ENCODE measurements at places on chromosomes 16 and 17.

GRCh38 chr17:7444682-7445618 is at the start of gene CHRNB1:
Gene CHRNB1, plus strand, starts transcription at chr17:7445061. Its CDS starts 67 bp downstream, at chr17:7445128.
- no peak for DNase-seq

DNA sequence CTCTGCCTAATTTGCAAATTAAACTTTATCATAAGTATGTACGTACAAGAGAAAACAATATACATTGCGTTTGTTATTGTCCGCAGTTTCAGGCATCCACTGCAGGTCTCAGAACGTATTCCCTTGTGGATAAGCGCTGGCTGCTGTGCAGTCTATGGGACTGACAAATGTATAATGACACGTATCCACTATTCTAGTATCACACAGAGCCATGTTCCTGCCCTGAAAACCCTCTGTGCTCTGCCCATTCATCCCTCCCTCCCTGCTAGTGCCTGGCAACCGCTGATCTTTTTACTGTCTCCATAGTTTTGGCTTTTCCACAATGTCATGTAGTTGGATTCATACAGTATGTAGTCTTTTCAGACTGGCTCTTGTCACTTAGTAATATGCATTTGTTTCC is 179.4 kb downstream of the MAF start:
- DNase-seq, result no peak

GRCh38 chr16:87306516-87306915 is 10.7 kb downstream of the C16orf95 start:
- DNase-seq, result no peak

DNA sequence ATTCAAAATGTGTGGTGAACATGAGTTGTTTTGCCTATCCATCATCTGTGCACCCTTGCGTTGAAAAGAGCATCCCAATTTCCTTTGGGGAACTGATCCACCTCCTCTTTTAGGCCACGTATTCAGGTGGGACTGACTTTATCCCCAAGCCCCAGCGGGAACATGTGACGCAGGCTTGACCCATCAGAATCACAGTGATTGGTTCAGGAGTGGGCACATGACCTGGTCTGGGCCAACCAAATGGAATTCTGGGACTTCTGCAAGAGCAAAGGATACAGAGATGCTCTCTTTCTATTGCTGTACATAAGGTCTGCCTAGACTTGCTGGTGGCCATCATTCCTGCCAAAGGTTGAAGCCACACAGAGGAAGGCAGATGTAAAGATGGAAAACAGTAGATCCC is 158.9 kb downstream of the IRX5 start:
- no peak for DNase-seq

DNA sequence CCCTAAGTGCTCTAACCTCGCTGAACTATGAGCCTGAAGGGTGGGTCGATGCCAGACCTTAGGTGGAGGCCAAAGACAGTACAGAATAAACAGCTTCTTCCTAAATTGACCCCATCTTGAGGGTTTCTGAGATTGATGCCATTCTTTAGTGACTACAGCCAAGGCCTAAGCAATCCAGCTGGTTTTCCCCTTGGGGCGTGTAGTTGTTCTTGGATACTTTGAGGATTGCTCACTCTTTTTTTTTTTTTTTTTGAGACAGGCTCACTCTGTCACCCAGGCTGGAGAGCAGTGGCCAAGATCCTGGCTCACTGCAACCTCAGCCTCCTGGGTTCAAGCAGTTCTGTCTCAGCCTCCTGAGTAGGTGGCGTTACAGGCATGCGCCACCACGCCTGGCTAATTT is 2.0 kb downstream of the OVCA2 start:
- no peak for DNase-seq

Measured in chondrocyte (in vitro differentiated cells).